ENCODE measurements at places on chromosomes 4 and X.

GRCh38 chr4:11487868-11488544 lies 59.3 kb upstream of the HS3ST1 start:
- no peak for DNase-seq

DNA sequence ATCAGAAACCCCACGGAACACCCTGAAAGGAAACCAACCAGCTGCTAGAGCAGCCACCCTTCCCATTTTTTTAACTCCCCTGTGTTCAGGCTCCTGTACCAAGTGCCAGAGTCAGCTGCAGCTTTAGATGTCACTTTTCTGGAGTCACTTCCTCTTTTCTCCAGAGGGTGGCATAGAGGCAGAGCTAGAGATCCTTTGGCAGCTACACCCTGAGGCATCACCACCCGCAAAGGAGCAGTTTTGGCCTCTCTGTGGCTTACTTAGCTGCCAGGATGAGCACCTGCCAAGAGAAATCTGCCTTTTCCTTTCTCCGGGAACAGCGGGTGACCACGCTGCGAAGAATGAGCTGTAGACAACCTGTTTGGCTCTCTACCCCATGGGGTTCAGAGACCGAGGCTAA lies 58.0 kb upstream of the CHRDL1 start:
- DNase-seq = no peak

DNA sequence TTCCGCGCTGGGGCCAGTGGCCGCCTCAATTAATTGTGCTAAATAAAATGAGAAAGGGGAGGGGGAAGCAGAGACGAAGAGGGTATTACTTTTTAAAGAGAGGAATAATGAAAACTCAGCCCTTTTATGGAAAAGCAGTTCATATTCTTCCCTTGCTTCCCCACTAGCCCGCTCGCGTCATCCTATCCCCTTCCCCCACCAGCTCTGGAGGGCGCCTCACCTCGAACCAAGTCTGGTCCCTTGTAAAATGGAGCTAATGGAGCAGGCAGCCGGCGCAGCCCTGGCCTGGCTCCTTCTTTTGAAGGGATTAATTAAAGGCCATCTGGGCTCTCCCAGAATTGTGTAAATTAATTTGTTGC lies 511 bp upstream of the NKX6-1 start:
- no peak for DNase-seq

- no peak for DNase-seq
Measured at GRCh38 chr4:30727409-30727808, 7.2 kb downstream of the PCDH7 start.

DNA sequence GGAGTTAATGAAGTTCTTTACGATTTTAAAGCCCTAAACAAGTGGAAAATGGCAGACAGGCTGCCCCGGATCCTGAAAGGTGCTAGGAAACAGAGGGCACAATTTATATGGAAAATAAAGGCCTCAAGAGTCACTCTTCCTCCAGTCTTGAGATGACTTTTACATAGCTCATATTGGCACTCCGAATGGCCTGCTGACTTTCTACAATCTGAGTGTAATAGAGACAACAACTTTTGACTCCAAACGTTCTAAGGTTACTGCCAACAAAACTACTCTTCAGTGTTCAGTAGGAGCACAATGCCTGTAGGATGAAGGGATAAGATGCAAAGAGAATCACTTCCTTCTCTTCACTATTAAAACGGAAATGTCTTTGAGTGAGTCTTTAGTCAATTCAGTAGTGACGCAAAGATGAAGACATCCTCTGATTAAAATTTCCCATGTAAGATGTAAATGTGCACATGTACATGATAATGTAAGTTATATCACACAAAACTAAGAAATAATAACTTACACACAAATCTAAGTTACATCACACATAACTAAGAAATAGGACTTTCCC lies 40.5 kb downstream of the VEGFC start:
- no peak for DNase-seq

DNA sequence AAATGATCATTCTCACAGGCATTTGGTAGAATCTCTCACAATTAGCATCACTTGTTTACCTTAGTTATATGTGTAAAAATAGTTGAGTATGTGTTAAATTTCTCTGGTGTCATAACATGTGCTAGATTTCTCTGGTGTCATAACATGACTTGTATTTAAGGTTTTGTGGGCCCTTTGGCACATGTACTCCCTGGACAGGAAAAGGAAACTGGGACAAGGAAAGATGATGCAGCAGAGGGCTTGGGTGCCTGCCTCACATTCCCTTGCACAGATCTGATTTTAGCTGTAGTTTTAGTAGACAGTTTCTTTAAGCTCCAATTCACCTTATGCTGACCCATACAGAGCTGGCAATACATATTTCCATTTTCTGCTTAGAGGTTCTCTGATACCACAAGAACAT lies 726.0 kb downstream of the C4orf33 start:
- no peak for DNase-seq

DNA sequence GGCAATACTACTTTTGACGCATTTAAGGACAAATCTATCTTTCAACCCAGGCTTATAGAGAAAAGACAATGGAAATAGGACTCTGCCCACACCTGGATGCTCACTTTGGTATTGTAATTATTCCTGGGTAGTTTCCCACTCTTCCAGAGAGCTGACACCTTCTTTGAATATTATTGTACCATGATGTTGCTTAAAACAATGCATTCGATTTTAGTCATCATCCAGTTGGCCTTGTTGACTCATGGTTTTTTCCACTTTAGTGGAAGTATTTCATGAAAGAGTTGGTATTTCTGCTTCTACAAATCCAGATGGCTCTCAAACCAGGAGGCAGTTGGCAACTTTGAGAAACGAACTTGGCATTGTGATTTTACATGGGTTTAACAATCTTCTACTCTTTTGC lies 124.2 kb downstream of the ENOX2 start:
- no peak for DNase-seq

Data from activated CD8-positive, alpha-beta T cell treated with anti-CD3 and anti-CD28 coated beads, Interleukin-2, amount 10 ng/mL, durations not matched to agents 7 days and 5 days (primary cell).